Fibroblast of lung (primary cell): ENCODE measurements at places on chromosomes 13 and 19.

GRCh38 chr13:35160896-35161295 is 218.8 kb downstream of the NBEA start:
- no peak for DNase-seq

GRCh38 chr13:23718996-23719395 is 148.8 kb downstream of the TNFRSF19 start:
- DNase-seq: peak; percentile 46

DNA sequence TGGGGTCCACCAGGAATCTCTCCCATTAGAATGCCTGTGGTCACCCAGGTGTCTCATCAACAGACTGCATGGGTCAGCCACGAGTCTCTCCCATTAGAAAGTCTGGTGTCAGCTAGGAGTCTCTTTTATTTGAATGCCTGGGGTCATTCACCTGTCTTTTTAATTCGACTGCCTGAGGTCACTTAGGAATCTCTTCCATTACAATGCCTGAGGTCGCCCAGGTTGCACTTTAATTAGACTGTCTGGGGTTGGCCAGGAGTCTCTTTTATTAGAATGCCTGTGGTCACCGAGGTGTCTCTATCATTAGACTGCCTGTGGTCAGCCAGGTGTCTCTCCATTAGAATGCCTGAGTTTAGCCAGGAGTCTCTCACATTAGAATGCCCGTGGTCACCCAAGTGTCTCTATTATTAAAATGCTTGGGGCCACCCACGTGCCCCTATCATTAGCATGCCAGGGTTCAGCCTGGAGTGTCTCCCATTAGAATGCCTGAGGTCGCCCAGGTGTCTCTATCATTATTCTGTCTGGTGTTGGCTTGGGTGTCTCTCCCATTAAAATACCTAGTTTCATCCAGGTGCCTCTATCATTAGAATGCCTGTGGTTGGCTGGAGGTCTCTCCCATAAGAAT is 1474.3 kb downstream of the UQCRFS1 start:
- no peak for DNase-seq

DNA sequence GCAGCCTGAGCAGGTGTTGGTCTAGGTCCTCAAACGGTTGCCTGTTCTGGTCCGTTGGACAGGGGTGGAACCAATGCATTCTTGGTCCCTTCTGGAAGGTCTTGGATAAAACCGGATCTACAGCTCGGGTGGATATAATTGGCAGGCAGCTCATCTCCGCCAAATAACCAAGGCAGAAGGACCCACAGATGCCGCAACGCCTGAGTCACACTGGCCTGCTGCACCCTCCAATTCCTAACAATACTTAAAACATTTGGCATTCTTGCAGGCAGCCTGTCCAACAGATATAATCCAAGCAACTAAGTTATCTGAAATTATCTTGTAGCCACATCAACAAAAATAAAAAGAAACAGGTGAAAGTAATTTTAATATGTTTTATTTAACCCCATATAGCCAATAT is 59.0 kb upstream of the FGF14 start:
- DNase-seq: no peak

- DNase-seq: no peak
Measured at GRCh38 chr13:42959615-42960014, 32.4 kb downstream of the EPSTI1 start.

- no peak for DNase-seq
Measured at GRCh38 chr13:40368127-40368891, 298.1 kb downstream of the FOXO1 start.

GRCh38 chr19:46954502-46954992 is 65.1 kb upstream of the NPAS1 start:
- no peak for DNase-seq

DNA sequence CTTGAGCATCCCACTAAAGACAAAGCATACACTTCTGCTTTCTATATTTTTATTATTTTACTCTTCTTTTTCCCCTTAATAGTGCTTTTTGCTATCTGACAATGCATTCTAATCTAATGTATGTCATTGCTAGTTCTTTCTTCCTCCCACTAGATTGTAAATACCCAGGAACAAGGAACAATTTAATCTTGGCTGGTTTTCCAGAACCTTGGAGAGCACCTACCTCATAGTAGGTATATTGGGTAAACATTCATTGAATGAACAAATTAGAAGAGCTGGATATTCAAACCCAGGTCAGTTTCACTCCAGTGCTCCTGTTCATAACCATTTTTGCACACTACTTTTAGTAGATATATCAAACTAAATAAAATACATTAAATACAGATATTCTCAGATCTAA is 1617.6 kb upstream of the SLC10A2 start:
- DNase-seq: no peak

DNA sequence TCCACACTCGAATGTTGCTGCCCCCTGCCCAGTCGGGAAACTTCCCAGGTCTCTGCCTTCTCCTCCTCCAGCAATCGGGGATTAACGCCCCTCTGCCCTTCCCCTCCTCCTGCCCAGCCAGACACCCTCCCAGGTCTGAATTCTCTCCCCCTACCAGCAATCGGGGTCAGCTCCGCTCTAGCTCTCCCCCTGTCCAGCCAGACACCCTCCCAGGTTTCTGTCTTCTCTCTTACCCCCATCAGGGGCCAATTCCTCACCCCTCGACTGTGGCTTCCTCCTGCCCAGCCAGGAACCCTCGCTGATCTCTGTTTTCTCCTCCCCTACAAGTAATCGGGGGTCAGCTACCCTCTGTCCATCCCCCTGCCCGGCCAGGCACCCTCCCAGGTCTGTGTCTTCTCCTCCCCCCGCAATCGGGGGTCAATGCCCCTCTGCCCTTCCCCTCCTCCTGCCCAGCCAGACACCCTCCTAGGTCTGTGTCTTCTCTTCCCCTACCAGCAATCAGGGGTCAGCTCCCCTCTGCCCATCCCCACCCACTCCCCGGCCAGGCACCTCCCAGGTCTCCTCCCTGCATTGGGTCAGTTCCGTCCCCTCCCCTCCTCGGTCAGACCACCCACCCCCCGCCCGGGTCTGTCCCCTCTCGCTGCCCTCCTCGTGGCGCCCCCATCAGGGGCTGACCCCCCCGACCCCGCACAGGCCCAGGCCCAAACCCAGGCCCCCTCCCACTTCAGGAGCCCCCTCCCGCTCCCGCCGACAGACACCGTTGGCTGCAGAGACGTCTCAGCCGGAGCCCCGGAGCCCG is 668 bp downstream of the ZFR2 start:
- no peak for DNase-seq

DNA sequence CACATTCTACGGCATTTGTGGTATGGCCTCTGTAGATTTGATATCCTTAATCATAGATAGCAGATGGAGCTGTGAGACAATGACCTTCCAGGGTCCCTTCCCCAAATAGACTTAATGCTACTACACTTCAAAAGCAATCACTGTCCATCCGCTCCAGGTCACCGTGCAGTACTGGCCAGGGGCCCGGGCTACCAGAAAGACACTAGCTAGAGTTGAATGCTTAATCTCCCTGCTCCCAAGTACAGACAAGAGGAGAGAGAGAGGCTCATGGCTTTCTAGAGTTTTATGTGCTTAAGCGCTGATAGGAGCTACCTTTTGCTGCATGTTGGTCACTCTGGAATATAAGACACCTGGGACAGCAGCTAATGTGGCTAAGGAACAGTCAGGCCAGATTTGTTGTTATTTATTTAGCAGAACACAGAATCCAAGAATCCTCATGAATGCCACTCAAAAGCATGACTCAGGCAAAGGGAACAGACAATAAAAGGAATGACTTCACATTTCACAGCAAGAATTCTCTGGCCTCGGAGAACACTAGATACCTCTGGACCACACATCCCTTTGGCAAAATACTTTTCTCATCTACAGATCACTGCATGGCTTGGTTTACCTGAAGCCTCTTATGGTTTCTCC is 165.0 kb downstream of the LACC1 start:
- DNase-seq: peak; percentile 43
